Muscle of leg (tissue), 16 donors: ENCODE measurements at places on chromosomes 2 and 18. TPM values are rescaled to one million over a fixed set of nuclear protein-coding genes. Genes with fewer than 3 reads are reported as not detected.

DNA sequence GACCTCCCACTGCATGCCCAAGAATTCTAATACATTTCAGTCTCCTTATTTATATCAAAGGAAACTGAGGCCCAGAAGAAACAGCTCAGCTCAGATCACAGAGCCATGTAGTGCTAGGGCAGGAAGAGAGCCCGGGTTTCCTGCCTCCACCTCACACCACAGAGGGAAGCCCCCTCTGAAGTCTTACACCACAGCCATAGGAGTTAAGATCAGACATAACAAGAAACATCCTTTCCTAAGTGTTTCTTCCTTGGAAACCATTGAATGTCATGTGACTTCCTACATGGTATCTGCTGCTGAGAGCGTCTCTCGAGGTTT, 102.1 kb downstream of the MTCL1 start:
- peaks cover 29% of the 10 kb centered on the region for H3K36me3 ChIP-seq
- H3K4me3 ChIP-seq: no peak overlapping the region
- H3K27ac ChIP-seq: no peak overlapping the region

DNA sequence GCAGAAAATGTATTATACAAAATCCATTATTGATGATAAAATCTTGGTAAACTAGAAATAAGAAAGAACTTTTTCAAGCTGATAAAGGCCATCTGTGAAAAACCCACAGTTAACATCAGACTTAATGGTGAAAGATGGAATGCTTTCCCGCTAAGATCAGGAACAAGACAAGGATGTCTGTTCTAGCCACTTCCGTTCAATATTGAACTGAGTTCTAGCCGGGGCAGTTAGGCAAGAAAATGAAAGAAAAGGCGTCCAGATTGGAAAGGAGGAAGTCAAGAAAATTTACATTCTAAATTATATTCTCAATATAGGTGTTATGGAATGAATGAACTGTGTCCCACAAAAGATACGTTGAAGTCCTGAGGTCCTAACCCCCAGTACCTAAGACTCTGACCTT, 39.1 kb upstream of the DTNB start:
- H3K36me3 ChIP-seq: no peaks in the 10 kb centered on the region
- DNase-seq: no peak
- H3K4me1 ChIP-seq: no peaks in the 10 kb centered on the region
- no peak overlapping the region for H3K27ac ChIP-seq
- H3K27me3 ChIP-seq: peaks cover 2% of the 10 kb centered on the region
- H3K4me3 ChIP-seq: no peak overlapping the region

Gene MATN3
- 0.31 TPM for total RNA-seq

Gene CFAP210
- not detected for total RNA-seq

Gene IL36G
- total RNA-seq: 0.31 TPM

DNA sequence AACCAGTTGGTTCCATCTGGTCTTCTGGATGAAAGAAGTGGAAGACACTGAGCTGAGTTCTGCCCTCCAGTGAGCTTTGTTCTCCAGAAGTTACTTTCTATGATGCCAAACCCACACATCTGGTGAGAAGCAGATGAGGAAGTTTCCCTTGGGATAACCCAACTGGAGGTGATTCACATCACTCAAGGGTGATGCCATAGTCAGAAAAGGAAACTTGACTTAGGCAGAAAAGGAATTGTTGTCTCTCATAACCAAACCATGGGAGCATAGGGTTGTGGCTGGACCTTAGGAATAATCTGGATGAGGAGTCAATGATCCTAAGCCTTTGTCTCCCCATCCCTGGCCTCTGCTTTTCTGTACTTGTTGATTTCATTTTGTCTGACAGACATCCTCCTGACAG, 43.7 kb downstream of the CDC42EP3 start:
- no peak for DNase-seq
- no peak overlapping the region for H3K27ac ChIP-seq
- H3K4me3 ChIP-seq: no peak overlapping the region
- no peaks in the 10 kb centered on the region for H3K36me3 ChIP-seq
- H3K27me3 ChIP-seq: no peaks in the 10 kb centered on the region

GRCh38 chr2:240564561-240565332, 3.5 kb upstream of the RNPEPL1 start:
- no peak for DNase-seq
- no peak overlapping the region for H3K4me3 ChIP-seq
- H3K36me3 ChIP-seq: peaks cover 7% of the 10 kb centered on the region
- no peak overlapping the region for H3K27ac ChIP-seq

- H3K36me3 ChIP-seq: no peaks in the 10 kb centered on the region
- peaks cover 3% of the 10 kb centered on the region for H3K4me1 ChIP-seq
- peak; percentile 11 for DNase-seq
- H3K27me3 ChIP-seq: no peaks in the 10 kb centered on the region
- no peak overlapping the region for H3K4me3 ChIP-seq
Measured at GRCh38 chr2:216298719-216299495, 73.4 kb downstream of the MARCHF4 start.

- no peak overlapping the region for H3K27ac ChIP-seq
- H3K4me3 ChIP-seq: no peak overlapping the region
- peaks cover 6% of the 10 kb centered on the region for H3K4me1 ChIP-seq
- no peak for DNase-seq
Measured at GRCh38 chr2:232662486-232663260, 29.3 kb downstream of the EFHD1 start.

Gene PRKD3
- 36.2 TPM for total RNA-seq

DNA sequence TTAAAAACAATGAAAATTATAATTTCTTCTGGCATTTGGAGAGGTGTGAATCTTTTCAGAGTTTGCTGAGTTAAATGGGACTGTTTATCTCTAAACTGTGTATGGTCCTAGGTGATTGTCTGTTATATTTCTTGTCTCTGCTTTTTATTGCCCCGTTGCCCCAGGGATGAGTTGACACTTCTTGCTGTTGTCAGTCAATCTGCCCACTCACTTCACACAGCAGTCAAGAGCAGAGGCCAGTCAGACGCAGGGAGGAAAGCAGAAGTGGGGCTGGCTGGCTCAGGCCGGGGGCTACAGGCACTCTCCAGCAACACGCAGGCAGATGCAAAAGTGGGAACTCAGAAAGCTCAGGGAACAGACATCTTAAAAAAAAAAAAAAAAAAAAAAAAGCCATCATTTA, 365.2 kb downstream of the CLIP4 start:
- no peak overlapping the region for H3K27ac ChIP-seq
- H3K4me3 ChIP-seq: no peak overlapping the region
- no peaks in the 10 kb centered on the region for H3K36me3 ChIP-seq
- H3K4me1 ChIP-seq: peaks cover 14% of the 10 kb centered on the region

DNA sequence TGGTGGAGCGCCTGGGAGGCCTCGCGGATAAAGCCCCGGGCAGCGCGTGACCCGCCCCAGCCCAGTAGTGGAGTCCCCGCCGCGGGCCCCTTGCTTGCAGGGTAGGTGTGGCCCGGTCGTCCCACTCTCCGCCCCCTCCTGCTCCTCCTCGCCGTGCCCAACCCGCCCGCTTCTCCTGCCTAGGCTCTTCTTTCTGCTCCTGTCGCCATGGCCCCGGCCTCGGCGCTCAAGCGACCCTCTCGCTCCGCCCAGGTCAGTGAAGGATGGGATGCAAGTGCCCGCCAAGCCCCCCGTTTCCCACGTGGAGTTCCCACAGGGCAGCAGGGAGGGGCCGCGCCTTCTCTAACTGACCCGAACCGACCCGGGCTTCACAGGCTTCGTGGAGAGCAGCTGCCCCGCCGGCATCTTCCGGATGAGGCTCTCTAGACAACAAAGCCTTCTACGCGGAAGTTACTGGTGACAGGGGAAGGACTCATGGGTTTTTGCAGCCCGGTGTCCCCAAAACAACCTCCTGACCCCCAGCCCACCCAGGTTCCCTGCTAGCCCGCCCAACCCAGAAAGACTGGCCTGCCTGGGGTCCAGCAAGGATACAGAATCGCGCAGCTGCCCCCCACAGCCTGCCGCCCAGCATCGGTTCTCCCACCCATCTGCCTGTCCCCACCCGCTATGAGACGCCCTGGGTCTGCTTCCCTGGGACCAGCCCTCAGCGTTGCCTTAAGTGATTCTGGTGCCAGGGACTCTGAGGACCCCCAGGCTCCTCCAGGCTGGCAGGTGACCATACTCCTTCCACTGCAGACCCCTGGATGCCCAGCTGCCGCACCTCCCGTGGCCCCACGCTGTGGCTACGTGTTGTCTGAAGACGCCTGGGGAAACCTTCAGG, 32.8 kb downstream of the TTC32 start:
- peaks cover 9% of the 10 kb centered on the region for H3K4me1 ChIP-seq
- H3K36me3 ChIP-seq: no peaks in the 10 kb centered on the region
- H3K27ac ChIP-seq: no peak overlapping the region
- peak; percentile 81 for DNase-seq
- H3K4me3 ChIP-seq: peak overlapping the region; percentile 45

Gene CFAP65
- not detected for total RNA-seq

Gene TTR
- 0.27 TPM for total RNA-seq

- peaks cover 2% of the 10 kb centered on the region for H3K27me3 ChIP-seq
- H3K4me1 ChIP-seq: peaks cover 33% of the 10 kb centered on the region
Measured at GRCh38 chr2:64865073-64865830, 123.9 kb upstream of the SLC1A4 start.

Gene TET3
- total RNA-seq: 5.5 TPM

Gene PRKAG3
- 19.3 TPM for total RNA-seq

Gene CTAGE1
- not detected for total RNA-seq

GRCh38 chr2:96142217-96143113, 2.8 kb downstream of the DUSP2 start:
- DNase-seq: no peak
- H3K36me3 ChIP-seq: no peaks in the 10 kb centered on the region
- peaks cover 37% of the 10 kb centered on the region for H3K4me1 ChIP-seq
- peaks cover 11% of the 10 kb centered on the region for H3K27me3 ChIP-seq

GRCh38 chr2:218880102-218880858, at the start of gene WNT10A:
Gene WNT10A, plus strand, starts transcription at chr2:218880852. Its CDS starts 144 bp downstream, at chr2:218880996.
- no peak within 1 kb of the TSS for H3K4me3 ChIP-seq
- DNase-seq: no peak
- H3K27ac ChIP-seq: no peak within 1 kb of the TSS
- H3K36me3 ChIP-seq: no peaks in the 10 kb centered on the region
- peaks cover 91% of the 10 kb centered on the region for H3K27me3 ChIP-seq
- peaks cover 62% of the 10 kb centered on the region for H3K4me1 ChIP-seq

DNA sequence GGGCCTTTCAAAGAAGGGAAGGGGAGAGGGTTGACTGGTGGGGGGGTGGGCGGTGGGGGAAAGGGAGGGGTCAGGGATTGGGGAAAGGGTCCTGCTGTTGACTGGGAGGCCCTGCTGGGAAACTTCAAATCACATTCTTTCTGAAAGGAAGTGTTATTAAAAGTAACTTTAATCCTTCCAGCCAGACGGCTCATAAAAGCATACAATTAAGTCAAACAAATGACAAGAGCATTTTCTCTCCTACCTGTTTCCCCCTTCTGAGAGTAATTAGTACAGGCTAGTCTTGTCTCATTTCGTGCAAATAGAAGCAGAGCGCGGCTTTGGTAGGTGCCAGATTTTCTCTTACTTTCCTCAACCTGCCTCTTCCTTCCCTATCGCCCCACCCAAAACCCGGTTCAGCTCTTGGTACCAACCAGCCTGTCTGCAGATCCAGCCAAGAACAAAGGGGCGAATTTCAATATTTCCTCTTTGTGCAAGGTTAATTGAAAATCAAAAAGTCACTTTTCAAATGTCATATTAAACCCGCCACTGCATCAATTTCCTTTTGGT, 2112.6 kb upstream of the PIK3C3 start:
- no peak overlapping the region for H3K27ac ChIP-seq
- H3K36me3 ChIP-seq: no peaks in the 10 kb centered on the region
- peaks cover 4% of the 10 kb centered on the region for H3K27me3 ChIP-seq
- no peak for DNase-seq

Gene FSHR
- total RNA-seq: 0.31 TPM

- no peak overlapping the region for H3K4me3 ChIP-seq
- no peaks in the 10 kb centered on the region for H3K27me3 ChIP-seq
- peaks cover 9% of the 10 kb centered on the region for H3K4me1 ChIP-seq
Measured at GRCh38 chr2:68906716-68907115, 35.5 kb upstream of the BMP10 start.

DNA sequence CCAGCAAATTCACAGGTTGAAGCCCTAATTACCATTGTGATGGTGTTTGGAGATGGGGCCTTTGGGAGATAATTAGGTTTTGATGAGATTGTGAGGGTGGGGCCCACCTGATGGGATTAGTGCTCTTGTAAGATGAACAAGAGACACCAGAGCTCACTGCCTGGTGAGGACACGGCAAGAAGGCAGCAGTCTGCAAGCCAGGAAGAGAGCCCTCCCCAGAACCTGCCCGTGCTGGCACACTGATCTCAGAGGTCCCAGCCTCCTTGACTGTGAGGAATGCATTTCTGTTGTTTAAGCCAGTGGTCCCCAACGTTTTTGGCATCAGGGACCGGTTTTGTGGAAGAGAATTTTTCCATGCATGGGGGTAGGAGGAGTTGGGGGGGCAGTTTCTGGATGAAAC, 240.7 kb downstream of the KLHL29 start:
- no peaks in the 10 kb centered on the region for H3K36me3 ChIP-seq
- no peak for DNase-seq
- peaks cover 47% of the 10 kb centered on the region for H3K4me1 ChIP-seq
- no peak overlapping the region for H3K27ac ChIP-seq
- H3K4me3 ChIP-seq: no peak overlapping the region
- no peaks in the 10 kb centered on the region for H3K27me3 ChIP-seq

Gene KCNS3
- total RNA-seq: 6.6 TPM

DNA sequence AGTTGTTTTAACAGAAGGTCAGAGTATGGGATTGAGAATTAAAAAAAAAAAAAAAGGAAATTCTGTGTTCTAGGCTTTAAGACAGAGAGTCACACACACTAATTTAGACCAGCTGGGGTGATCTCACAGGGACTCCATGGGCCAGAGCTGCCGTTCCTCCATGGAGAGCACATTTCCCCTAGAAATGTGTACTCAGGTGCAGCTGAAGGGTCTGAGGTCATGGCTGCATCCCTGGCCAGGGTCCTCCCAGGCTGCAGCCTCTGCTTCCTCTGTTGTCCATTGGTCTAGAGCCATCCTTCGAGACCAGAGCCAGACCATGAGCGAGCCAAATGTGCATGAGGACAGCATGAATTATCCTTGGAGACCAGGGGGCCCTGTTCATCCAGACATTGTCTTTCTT, 190.1 kb upstream of the TNP1 start:
- peak; percentile 97 for DNase-seq
- H3K36me3 ChIP-seq: no peaks in the 10 kb centered on the region
- peak overlapping the region; percentile 81 for H3K27ac ChIP-seq
- H3K4me3 ChIP-seq: no peak overlapping the region
- H3K4me1 ChIP-seq: peaks cover 41% of the 10 kb centered on the region

GRCh38 chr18:13611142-13611600, 115.2 kb downstream of the FAM210A start:
- no peaks in the 10 kb centered on the region for H3K36me3 ChIP-seq
- H3K4me1 ChIP-seq: peaks cover 32% of the 10 kb centered on the region
- peak overlapping the region; percentile 28 for H3K4me3 ChIP-seq
- peak overlapping the region; percentile 48 for H3K27ac ChIP-seq
- peak; percentile 87 for DNase-seq

DNA sequence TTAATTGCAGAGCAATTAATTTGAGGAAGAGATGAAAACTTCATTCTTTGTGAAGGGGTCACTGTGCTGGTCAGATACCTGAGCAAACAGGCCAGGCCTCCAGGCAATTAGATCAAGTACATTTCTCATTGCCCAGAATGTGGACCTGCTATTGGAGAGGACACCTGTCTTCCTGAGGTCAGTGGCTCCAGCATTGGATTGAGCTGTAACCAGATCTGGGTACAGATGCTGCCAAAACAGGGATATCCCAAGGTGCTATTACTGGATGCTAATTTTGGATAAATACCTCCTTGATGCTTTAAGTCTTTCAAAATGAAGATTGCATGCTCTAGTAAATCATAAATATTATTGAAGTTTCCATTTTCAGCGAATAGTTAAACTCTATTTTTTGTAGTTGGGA, 131.5 kb downstream of the FAM161A start:
- no peaks in the 10 kb centered on the region for H3K36me3 ChIP-seq
- H3K27ac ChIP-seq: no peak overlapping the region
- peak; percentile 32 for DNase-seq
- H3K4me3 ChIP-seq: no peak overlapping the region
- no peaks in the 10 kb centered on the region for H3K27me3 ChIP-seq

Gene TMEM169
- total RNA-seq: 2.8 TPM
